Tibial artery (tissue), 4 donors: ENCODE measurements at places on chromosomes 7 and 10.

DNA sequence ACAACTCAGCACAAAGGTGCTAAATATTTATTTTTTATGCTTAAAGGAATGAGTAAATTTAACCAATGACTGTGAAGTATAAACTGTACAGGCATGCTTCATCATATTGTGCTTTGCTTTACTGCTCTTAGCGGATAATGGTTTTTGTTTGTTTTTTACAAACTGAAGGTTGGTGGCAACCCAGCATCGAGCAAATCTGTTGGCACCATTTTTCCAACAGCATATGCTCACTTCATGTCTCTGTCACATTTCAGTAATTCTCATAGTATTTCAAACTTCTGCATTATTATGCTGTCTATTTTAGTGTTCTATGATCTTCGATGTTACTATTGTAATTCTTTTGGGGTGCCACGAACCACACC lies 22.8 kb downstream of the BRAF start:
- no peak for DNase-seq

- no peak for DNase-seq
These were observed 66.0 kb upstream of the VIPR2 start for GRCh38 chr7:159210581-159211235.

GRCh38 chr10:110209454-110209925 lies 2.1 kb downstream of the MXI1 start:
- peak; percentile 77 for DNase-seq

DNA sequence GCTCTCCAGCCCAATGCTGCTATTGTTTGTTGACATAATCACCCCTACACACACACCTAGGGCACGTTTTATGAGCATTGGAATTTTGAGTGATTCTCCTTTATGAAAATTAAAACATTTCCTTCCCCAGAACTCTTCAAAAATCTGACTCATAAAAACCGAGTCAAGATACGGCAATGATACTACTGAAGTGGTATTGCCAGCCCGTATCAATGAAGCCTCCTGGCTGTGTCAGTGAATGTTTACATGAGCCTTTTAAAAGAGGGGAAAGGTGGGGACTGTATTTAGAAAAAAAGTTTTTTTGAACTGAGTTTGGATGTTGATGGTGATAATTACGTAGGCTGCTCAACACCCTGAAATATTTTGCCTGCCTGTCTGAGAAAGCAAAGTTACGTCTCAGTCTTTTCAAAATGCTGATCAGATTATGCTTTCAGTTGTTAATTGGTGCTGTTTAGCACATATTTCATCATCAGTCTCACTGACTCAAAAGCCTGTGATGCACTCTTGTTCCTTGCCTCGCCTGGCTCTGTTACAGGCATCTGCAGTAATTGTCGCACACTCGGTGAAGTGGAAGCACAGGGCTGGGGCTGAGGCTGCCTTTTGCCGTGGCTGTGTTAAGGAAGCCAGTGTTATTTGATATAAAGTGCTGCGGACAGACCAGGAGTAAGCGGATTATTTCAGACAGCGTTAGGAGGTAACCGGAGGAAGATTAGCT lies 157.4 kb upstream of the TCF7L2 start:
- peak; percentile 86 for DNase-seq

GRCh38 chr7:114026486-114027089 lies 107.8 kb upstream of the PPP1R3A start:
- DNase-seq: no peak

DNA sequence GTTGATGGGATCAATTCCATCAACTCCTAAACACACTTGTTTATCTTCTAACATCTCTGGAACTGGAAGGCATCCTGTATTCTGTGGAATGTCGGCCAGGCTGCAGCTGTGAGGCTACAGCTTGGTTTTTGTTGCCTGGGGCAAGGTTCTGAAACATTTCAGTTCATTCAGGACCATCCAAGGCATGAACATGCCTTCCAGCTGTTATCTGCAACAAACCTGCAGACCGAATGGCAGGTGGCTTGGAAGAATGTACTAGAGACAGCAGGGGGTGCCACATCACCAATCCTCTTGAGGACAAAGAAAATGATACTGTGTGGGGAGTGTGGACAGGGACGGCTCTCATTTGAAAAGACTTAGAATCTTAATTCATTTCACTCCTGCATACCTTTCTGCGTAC lies 12.4 kb downstream of the PAPOLB start:
- DNase-seq: no peak

- DNase-seq: no peak
These were observed 22.5 kb downstream of the RBM20 start for GRCh38 chr10:110666673-110667072.

- no peak for DNase-seq
These were observed 389.9 kb upstream of the SEMA3C start for GRCh38 chr7:81308643-81309322.

DNA sequence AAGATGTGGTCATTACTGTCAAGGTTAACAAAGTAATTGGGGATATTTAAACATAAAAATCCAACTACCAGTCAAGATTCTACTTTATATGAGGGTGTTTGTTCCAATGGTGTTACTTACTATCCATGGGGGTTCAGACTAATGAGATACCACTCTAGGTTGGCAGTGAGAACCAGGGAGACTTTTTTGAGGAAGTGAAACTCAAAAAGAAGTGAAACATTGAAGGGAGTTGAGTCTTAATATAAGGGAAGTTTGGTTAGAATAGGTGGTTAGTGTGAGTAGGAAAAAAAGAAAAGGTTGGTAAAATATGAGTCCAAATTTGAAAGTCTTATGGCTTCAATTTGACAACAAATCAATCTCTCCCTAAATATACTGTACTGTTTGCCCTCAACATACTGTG lies 123.6 kb upstream of the ANK3 start:
- DNase-seq: no peak

DNA sequence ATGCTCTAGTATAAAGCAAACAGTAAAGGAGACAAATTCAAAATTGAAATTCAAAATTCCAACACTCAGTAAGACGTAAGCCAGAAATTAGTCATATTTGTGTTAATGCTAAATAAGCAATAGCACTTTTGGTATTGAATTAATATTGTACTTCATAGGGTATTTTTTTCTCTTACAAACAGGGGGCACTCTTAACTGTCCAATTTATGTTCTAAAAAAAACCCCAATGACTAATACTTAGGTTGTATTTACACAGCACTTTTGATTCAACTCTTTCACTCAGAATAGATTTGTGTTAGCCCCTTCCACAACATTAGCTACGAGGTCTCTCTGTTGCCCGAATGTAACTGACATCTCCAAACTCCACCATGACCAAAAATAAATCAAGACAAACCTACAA lies 284.9 kb upstream of the COBL start:
- no peak for DNase-seq

- no peak for DNase-seq
These were observed 203.0 kb upstream of the MEOX2 start for GRCh38 chr7:15889507-15889906.

GRCh38 chr10:63064706-63065105 lies 68.4 kb upstream of the NRBF2 start:
- no peak for DNase-seq

GRCh38 chr7:157560710-157561522 lies 224.1 kb downstream of the DNAJB6 start:
- peak; percentile 51 for DNase-seq
